ENCODE measurements at places on chromosomes 6 and 20. TPM values are rescaled to one million over a fixed set of nuclear protein-coding genes. Genes with fewer than 3 reads are reported as not detected.

- no peaks in the 10 kb centered on the region for H3K27me3 ChIP-seq
- H3K4me3 ChIP-seq: no peak overlapping the region
- no peak for DNase-seq
Measured at GRCh38 chr6:45956663-45957062, 59.0 kb downstream of the CLIC5 start.

DNA sequence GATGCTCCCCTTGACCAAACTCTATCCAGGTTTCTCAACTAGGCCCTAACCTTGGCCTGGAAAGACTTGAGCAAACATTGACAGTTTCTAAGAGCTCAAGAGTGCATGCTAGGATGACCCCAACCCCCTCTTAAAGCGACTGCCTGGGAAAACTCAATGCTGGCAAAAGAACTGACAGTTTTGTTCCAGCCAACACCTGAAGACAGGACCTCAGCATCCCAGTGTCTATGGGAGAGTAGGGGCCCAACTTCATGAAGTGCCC is 119.9 kb downstream of the ZMYND8 start:
- no peaks in the 10 kb centered on the region for H3K4me1 ChIP-seq
- H3K27me3 ChIP-seq: no peaks in the 10 kb centered on the region
- H3K27ac ChIP-seq: no peak overlapping the region
- no peak for DNase-seq
- H3K4me3 ChIP-seq: no peak overlapping the region

DST gene
- 637 TPM for total RNA-seq

GRCh38 chr6:99011151-99011550 is 63.4 kb upstream of the FBXL4 start:
- no peaks in the 10 kb centered on the region for H3K27me3 ChIP-seq
- no peak overlapping the region for H3K27ac ChIP-seq
- H3K36me3 ChIP-seq: no peaks in the 10 kb centered on the region
- H3K4me3 ChIP-seq: no peak overlapping the region

CTCFL gene
- 0.07 TPM for total RNA-seq

ANKRD66 gene
- not detected for total RNA-seq
